ENCODE measurements at places on chromosomes 7 and 10.

- DNase-seq: no peak
These were observed 61.9 kb upstream of the WAC start for GRCh38 chr10:28470873-28471651.

DNA sequence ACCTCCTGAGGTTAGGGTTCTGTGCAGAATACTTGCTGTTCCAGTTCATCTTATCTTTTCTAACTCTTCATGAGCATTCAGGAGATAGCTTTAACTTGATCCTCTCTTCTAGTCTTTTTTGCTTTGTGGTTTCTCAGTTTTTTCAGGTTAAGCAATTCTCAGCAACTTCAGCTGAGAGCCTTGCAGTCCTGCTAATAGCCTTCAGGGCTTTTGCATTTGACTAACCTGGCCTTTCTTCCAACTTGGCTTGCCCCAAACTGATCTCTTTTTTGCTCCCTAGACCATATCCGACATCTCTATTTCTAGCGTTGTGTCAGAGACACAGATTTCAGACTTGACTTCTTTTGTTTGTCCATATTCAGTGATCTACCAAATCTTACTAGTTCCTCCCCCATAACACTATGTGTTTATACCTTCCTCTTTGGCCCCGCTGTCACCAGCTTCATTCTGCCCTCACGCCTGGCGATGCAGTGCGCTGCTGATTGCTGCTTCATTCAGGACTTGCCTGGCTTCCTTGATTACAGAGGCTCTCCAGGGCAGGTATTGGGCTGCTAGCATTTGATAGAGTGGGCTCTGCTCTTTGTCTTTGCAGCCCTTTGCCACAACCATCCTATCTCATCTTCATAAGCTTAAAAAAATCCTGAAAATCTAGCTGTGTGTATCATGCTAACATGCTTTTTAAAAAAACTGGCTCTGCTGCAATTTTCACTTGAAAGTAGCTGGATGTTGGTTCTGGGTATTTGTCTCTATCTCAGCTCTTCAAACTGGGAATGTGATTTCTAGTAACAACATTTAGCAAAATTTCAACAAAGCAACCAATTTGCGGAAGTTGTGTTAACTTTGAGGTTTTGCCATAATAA lies 9.6 kb downstream of the CUL1 start:
- no peak for DNase-seq

DNA sequence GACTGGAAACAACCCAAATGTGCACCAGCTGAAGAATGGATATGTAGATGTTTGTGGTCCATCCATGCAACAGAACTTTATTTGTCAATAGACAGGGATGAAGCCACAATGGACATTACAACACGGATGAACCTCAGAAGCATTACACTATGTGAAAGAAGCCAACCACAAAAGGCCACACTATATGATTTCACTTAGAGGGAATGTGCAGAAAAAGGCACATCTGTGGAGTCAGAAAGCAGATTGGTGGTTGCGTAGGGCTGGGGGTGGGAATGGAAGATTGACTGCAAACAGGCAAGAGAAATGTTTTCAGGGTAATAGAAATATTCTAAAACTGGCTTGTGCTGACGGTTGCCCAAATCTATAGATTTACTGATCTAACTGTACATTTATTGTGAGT lies 34.3 kb upstream of the WASHC2A start:
- DNase-seq: no peak

DNA sequence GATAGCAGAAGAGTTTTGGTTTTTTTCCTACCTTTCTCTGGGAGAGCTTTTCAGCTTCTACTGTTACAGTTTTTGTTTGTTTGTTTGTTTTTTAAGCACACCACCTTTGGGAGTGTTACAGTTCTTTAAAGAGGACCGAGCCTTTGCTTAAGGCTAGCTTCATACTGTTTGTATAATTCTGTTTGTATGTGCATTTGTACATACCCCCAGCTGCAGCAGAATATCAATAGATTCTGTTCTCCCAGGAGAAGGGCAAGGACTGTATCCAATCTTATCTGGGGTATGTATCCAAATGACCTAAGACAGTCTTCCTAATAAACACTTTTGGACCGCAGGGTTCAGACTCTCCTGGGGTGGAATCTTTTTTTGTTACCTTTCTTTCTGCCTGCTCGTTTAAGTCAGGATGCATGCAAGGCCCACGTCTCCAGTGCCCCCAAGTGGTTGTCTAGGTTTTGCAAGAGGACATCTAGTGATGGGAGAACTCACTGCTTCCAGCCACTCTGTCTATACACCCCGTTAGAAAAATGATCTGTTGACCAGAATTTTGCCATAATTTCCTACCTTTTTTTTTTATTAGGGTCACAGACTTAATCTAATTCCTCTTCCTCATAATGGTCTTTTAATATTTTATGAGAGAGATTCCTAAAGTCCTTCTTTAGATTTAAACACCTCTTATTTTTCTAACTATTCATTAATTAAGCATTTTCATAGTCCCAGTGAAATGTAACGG lies 23.9 kb downstream of the NRF1 start:
- peak; percentile 64 for DNase-seq

- DNase-seq: no peak
These were observed 26.9 kb downstream of the AHR start for GRCh38 chr7:17325364-17325763.

- DNase-seq: no peak
These were observed 105.4 kb downstream of the ODAD2 start for GRCh38 chr10:27893358-27893954.

DNA sequence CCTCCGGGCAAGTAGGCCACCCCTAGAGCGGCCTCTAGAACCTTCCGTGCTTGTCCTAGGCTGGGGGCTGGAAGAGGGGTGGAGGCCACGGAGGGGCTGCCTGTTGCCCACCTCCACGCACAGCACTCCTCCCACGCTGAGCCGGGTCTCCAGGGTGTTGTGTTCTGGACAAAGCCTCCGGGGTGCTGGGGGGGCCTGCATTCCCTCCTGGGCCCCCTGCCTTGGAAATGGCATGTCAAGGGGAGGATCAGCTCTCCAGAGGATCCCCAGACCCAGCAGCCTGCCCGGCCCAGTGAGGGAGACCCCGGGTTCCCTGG lies 8.1 kb upstream of the TTYH3 start:
- no peak for DNase-seq

- DNase-seq: no peak
These were observed 75.7 kb downstream of the SPAG6 start for GRCh38 chr10:22420787-22421517.

- DNase-seq: no peak
These were observed 15.5 kb downstream of the FAM241B start for GRCh38 chr10:69645296-69646184.

DNA sequence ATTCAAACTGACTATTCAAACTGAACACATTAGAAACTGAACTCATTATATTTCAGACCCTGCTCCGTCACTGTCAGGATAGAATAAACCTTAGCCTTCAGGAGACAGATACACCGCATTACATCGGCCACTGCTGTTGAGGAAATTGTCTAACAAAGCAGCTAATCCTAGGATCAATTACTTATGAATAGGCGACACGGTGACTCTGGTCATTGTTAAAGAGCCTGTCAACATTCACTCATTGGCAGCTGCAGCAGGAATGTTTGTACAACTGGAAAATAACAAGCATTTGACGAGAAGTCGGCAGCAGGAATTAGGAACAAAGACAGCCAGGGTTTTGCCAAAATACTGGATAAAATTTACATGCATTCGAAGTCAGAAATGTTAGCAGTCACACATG lies 112.0 kb upstream of the MKX start:
- peak; percentile 6 for DNase-seq

- DNase-seq: peak; percentile 49
These were observed at the start of gene ADO for GRCh38 chr10:62804356-62805230. Gene ADO (plus strand): TSS chr10:62804720. CDS start chr10:62805060, 340 bp downstream.

GRCh38 chr7:28641752-28642545 lies 229.6 kb downstream of the CREB5 start:
- DNase-seq: no peak

GRCh38 chr10:130021383-130021950 lies 57.4 kb upstream of the EBF3 start:
- DNase-seq: no peak

DNA sequence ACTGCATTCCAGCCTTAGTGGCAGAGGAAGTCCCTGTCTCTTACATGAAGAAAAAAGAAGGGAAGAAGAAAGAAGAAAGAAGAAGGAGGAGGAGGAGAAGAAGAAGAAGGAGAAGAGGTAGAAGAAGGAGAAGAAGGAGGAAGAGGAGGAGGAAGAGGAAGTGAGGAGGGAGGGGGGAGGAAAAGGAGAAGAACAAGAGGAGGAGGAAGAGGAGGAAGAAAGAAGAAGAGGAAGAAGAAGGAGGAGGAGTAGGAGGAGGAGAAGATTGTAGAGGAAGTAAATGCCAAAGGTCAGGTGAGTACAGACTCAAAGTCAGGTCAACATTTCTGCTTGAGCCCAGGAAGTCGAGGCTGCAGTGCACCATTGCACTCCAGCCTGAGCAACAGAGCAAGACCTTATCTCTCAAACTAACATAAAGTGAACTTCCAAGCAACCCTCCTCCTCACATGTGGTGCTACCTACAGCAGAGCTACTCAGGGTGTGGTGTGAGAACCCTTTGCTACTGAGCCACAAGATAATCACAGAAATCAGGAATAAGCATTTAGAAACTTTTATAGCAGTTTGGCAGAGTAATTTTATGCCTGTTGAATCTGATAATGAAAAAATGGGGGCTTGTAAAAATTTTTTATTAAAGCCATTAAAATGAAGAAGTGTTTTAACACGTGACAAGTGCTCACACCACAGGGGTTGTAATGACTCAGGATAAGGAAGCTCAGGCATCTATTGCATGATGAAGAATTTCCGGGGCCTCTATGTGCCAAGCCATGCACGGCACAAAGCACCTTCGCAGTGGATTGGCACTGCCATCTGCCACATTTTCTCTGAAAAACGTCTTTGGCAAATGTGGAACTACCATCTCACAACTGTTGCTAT lies 224.9 kb upstream of the AUTS2 start:
- DNase-seq: no peak

DNA sequence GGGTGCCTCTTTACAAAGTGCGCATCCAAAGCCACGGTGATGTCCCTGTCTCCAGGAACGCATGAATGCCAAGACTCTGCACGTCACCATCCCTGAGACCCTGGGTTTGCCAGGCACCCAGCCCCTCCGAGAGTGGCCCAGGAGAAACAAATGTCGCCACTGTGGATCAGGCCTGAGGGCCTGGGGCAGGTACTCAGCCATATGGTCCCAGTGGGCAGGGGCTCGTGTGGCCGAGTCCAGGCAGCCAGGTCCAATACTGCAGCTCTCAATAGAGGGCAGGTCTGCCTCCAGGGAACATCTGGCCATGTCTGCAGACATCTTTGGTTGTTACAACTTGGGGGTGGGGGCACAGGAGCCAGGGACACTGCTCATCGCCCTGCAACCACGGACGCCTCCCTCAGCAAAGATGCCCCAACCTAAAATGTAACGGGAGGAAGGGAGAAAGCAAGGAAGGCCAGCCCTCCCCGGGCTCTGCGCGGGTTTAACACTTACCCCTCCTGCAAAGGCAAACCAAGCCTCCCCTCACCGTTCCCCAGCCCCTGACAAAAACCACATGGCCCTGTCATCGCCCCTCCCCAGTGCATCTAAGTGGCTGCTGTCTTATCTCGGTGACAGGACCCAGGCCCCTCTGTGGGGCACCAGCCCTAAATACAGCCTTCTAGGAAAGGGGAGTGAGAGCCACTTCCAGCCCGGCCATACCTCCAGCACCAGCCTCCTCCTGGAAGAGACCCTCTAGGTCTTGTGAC lies 10.3 kb upstream of the PAPOLB start:
- no peak for DNase-seq

DNA sequence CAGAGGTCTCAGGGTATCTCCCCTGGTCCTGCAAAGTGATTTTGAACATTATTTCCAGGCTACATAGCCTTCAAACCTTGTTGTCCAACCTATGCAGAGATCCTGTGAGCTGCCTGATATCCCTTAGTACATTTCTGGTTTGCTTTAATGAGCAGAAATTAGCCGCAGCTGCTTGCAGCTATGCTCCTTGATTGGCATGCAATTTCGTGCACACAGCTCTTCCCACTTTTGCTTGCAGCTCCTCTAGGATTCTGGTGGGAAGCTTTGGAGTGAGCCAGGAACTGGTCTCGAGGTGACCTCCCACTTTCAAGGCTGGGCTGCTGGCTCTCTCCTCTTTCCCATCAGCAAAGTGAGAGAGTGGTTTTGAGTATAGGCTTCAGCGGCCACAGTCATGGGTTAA lies 45.8 kb downstream of the OAT start:
- no peak for DNase-seq

DNA sequence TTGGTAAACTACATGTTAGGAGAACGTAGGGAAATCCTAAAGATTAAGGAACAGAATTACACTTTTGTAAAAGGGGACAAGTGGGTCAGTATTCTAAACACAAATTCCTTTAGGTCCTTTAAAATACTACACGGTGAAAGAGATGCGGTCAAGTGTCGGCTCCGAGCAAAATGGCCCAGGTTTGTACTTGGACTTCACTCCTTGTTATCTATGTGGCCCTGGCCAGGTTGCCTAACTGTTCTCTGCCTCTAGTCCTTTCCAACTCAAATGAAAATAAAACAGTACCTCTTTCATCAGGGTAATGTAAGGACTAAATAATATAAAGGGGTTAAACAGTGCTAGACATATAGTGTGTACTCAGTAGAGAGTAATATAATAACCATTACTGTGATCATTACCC lies 344.8 kb downstream of the PARD3 start:
- DNase-seq: no peak
